ENCODE measurements at places on chromosomes 7 and 10. TPM values are rescaled to one million over a fixed set of nuclear protein-coding genes. Genes with fewer than 3 reads are reported as not detected.

- no peak overlapping the region for H3K27ac ChIP-seq
- H3K4me3 ChIP-seq, result no peak overlapping the region
- no peaks in the 10 kb centered on the region for H3K27me3 ChIP-seq
- H3K36me3 ChIP-seq, result no peaks in the 10 kb centered on the region
Measured at GRCh38 chr7:56157238-56157790, 41.1 kb upstream of the NUPR2 start.

DNA sequence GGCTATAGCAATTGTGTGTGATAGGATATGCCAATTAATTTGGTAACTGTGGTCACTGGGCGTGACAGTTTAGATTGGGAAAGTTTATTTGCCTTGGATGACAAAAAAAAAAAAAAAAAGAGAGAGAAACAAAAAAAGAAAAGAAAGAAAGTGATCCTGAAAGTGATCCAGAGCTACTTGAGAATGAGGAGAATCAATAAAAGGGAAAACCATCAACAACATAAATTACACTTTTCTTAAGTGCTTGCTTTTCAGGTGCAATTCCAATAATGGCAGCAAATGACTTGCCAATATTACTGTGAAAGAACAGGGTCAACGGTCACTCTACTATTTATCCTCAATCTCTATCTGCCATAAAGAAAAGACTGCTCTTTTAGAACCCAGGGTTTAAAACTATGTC lies 191.8 kb upstream of the SEMA3C start:
- peaks cover 36% of the 10 kb centered on the region for H3K4me1 ChIP-seq
- H3K36me3 ChIP-seq, result no peaks in the 10 kb centered on the region
- peak overlapping the region; percentile 84 for H3K27ac ChIP-seq
- DNase-seq, result peak; percentile 52
- H3K4me3 ChIP-seq, result no peak overlapping the region
- no peaks in the 10 kb centered on the region for H3K27me3 ChIP-seq

GRCh38 chr7:32762925-32763293 lies 128.7 kb downstream of the KBTBD2 start:
- no peaks in the 10 kb centered on the region for H3K27me3 ChIP-seq
- no peak overlapping the region for H3K27ac ChIP-seq
- H3K36me3 ChIP-seq, result no peaks in the 10 kb centered on the region
- no peak for DNase-seq

DNA sequence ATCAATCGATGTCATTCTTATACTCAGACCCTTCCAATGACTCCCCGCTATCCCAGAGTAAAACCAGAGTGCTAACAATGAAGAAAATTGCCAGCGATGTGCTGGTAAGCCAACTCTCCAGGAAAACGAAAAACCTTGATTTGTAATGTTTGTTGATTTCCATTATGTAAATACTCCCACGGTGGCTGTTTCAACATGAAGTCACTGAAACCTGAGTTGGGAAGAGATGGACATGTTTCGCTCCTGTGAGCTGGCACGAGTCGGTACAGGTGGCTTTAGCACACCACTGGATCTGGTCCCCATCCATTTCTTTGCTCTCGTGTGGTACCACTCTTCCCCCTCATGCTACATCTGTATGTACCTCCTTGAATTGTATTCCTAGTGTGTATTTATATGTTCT lies 52.9 kb downstream of the AP3M1 start:
- DNase-seq, result no peak
- H3K36me3 ChIP-seq, result peaks cover 53% of the 10 kb centered on the region
- H3K27me3 ChIP-seq, result no peaks in the 10 kb centered on the region
- H3K27ac ChIP-seq, result no peak overlapping the region
- no peak overlapping the region for H3K4me3 ChIP-seq
- H3K4me1 ChIP-seq, result no peaks in the 10 kb centered on the region

DNA sequence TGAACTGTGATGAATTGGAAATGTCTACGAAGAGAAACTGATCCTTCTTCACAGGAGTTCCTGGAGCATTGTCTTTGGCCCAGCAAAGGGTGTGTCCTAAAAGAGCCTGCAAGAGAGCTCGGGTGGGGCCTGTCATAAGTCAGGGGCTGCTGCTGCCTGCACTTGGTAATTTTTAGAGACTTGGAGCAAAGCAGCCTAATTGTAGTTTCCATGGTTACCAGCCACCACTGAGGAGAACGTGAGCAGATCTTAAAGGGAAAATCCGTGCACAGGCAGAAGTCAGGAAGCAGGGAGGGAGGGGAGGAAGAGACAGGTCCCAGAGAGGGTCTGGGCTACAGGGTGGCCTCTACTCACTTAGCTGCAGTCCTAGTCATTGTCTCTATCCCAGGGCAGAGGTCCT lies 463.6 kb downstream of the PLXNA4 start:
- peaks cover 8% of the 10 kb centered on the region for H3K4me1 ChIP-seq
- no peak for DNase-seq
- no peaks in the 10 kb centered on the region for H3K27me3 ChIP-seq
- H3K36me3 ChIP-seq, result no peaks in the 10 kb centered on the region
- no peak overlapping the region for H3K4me3 ChIP-seq

DNA sequence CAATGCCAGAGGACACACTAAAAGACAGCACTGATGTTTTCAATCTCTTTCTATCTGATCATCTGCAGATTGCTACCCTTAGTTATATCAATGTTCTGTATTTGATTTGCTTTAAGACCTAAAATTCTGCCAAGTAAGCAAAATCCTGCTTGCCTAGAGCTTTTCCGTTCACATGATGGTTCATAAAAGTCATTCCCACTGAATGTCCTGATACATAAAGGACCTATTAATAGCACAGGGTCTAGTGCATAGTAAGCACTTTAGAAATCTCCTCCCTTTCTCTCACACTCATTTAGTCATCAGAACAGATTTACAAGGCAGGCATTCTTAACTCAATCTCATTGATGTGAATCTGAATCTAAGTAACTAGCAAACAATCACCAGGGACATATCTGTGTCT lies 68.8 kb downstream of the PCGF5 start:
- H3K27me3 ChIP-seq, result no peaks in the 10 kb centered on the region
- H3K27ac ChIP-seq, result no peak overlapping the region
- no peak overlapping the region for H3K4me3 ChIP-seq
- no peaks in the 10 kb centered on the region for H3K36me3 ChIP-seq
- 0 out of 2 replicates have a peak, but pooled peaks cover 5% of the 10 kb centered on the region for H3K4me1 ChIP-seq
- no peak for DNase-seq

TDRD1 gene
- 0.61 TPM for total RNA-seq

GRCh38 chr10:123648595-123648994 lies 17.6 kb upstream of the GPR26 start:
- no peaks in the 10 kb centered on the region for H3K4me1 ChIP-seq
- DNase-seq, result no peak
- H3K27ac ChIP-seq, result no peak overlapping the region
- H3K36me3 ChIP-seq, result no peaks in the 10 kb centered on the region
- H3K4me3 ChIP-seq, result no peak overlapping the region

DNA sequence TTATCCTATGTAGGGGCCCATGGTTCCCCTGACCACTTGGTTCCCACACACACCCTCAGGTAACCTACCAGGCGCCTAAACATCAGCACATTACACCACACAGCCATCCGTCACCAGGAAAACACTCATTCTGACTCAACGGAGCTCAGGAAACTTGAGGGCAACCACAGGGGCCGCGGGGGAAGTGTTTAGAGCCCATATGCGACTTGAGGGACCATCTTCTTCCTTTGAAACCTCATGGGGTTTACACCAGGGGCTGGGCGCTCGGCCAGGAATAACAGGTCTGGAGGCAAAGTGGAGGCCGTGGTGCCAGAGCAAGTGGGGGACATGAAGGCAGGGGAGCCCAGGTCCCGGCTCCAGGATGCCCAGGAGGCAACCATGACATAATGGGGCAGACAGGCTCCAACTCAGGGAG lies 1.5 kb downstream of the STX1A start:
- H3K4me1 ChIP-seq, result peaks cover 39% of the 10 kb centered on the region
- no peaks in the 10 kb centered on the region for H3K27me3 ChIP-seq
- H3K4me3 ChIP-seq, result no peak overlapping the region
- H3K27ac ChIP-seq, result no peak overlapping the region
- DNase-seq, result peak; percentile 31

DNA sequence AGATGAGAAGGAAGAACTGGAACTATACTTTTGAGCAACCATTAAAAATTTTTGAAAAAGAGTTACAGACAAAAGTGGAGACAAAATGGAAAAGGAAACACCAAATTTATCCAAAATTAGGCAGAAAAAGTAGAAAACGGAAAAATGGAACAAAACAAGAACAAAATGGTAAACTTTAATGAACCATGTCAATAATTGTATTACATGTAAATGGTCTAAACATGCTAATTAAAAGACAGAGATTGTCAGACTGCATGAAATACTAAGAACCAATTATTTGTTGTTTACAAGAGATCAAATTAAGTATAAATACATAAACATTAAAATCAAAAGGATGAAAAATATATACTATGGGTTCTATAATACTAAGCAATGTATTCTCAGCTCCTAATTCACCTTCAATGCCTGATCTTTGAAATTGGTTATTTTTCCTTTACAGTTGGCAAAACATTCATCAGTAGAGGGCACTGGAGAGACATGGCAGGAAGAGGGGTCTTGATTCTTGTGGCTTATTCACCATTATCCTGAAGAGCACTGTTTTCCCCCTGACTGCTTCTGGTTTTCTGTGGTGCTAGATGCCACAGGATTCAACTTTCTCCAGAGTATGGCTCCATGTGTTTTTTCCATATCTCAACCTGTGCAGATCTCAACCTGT lies 124.9 kb downstream of the ELFN1 start:
- no peak overlapping the region for H3K4me3 ChIP-seq
- peak; percentile 32 for DNase-seq
- no peak overlapping the region for H3K27ac ChIP-seq
- H3K4me1 ChIP-seq, result no peaks in the 10 kb centered on the region
- no peaks in the 10 kb centered on the region for H3K36me3 ChIP-seq

DNA sequence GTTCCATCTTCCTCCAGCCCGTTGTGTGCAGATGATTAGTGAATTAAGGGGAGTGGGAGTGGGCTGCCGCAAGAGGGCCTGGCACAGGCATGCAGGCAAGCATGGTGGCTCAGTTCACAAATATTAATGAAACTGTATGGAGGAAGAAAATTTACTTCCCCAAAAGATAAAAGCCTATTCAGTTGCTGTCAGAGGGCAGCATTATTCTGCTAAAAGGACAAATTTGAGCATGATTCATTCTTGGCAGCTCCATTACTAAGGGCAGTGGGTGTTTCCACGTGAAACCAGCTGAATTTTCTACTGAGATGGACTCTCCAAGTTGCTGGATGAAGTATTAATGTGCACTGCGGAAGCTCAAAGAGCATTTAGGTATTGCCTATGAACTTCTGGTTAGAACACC lies 90.9 kb upstream of the WDR11 start:
- H3K4me1 ChIP-seq, result no peaks in the 10 kb centered on the region
- H3K4me3 ChIP-seq, result no peak overlapping the region
- no peak for DNase-seq
- peaks cover 6% of the 10 kb centered on the region for H3K27me3 ChIP-seq
- H3K27ac ChIP-seq, result no peak overlapping the region

UMAD1 gene
- total RNA-seq, result 15.6 TPM

DNA sequence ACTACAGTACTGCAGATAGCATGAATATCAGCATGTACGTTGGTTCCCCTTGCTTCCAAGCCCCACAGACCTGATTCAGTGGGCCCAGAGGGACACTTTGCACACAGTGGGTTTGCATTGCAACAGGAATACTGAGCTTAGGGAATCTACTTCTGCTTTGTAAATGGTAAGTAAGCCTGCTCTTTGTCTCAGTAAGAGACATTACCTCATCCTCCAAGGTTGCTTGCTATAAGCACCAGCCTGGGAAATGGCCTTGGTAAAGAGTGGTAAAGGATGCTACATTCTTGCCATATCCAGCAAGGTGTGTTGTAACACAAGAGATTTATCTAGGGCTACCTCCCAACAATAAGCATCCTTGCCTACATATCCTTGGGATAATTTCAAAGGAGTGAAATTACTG lies 730.5 kb downstream of the INHBA start:
- DNase-seq, result no peak
- no peaks in the 10 kb centered on the region for H3K36me3 ChIP-seq
- H3K4me1 ChIP-seq, result no peaks in the 10 kb centered on the region

- no peaks in the 10 kb centered on the region for H3K4me1 ChIP-seq
- H3K27ac ChIP-seq, result no peak overlapping the region
- no peak for DNase-seq
- no peaks in the 10 kb centered on the region for H3K36me3 ChIP-seq
Measured at GRCh38 chr7:41222746-41223145, 480.1 kb downstream of the INHBA start.

MYOZ1 gene
- 0.84 TPM for total RNA-seq

DNA sequence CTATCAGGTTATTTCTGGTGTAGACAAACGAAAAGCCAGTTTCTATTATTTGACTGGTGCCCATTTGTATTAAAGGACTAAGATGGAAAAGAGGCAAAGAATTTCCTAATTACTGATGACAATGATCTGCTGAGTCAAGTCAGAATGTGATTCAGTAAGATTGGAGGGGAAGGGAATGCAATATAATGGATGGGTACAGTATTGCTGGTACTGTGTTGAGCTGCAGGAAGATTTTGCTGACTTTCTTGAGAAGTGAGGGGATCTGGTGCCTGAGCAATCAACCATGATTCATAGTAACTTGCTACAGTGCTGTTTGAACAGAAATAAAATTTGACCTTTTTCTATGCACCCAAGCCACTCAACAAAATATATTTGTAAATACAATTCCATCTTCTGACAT lies 139.1 kb upstream of the RHEB start:
- no peak overlapping the region for H3K4me3 ChIP-seq

SP8 gene
- total RNA-seq, result 2.5 TPM

DNA sequence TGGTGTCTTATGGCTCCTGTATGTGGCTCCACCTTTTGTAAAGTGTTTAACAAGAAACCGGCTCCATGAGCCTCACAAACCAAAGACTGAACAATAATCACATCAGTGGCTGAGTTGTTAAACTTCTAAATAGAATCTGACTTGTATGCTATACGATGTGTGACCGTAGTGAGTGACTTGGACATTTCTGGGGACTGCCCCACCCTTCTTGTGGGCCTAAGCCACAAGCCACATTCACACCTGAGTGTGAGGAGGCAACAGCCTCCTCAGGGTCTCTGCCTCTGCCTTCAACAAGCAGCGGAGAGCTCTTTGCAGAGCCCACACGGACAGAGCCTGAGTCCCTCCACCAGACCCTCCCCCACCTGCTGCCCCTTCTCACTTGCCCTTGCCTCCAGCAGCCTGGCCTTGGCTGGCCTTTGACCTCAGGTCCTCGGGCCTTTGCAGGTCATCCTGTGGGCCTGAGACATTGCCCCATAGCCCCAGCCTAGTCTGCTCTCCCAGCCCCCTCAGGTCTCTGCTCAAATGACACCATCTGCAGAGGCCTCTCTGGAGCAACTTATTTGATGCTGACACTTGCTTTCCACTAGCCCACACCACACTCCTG lies 156.8 kb upstream of the TNS3 start:
- H3K4me1 ChIP-seq, result 0 out of 2 replicates have a peak, but pooled peaks cover 3% of the 10 kb centered on the region
- no peaks in the 10 kb centered on the region for H3K36me3 ChIP-seq
